Stimulated activated CD4-positive, alpha-beta T cell treated with anti-CD3 and anti-CD28 coated beads, Interleukin-4, amount 100 ng/mL, for 1 hour (primary cell): ENCODE measurements at places on chromosomes 5 and 9.

GRCh38 chr5:18483451-18483850 is 849.2 kb downstream of the TAF11L14 start:
- DNase-seq, result no peak

DNA sequence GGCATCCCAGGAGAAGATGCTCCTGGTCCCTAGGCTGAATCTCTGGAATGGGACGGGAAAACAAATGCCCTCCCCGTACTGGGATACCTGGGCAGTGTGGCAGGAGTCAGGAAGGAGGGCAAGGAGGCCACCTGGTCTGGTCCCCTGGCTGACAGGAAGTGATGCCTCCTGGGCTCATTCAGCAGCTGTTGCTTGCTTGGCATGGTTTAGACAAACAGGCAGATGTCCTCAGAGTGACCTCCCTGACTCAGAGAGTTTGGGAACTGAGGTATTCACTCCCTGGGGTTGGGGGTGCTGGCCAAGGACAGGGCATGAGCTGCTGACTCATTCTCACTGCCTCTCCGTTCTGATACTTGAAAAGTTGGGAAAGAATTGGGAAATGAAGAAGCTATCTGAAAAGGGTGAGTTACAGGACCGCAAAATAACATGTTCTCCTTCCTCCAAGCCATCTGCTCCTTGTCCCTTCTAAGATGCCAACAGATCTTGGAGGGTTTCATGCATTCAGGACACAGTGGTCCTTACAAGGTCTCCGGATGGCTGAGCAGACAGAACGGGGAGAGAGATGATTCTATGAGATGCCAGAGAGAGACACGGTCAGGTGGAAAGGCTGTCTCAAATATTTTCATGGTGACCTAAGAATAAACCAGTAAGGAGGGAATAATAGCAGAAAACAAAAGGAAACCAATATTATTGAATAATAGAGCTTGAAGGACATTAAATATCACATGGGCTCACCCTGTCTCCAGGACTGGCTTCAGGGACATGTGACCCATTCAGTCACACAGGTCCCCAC is 534.5 kb downstream of the BNC2 start:
- DNase-seq, result no peak

DNA sequence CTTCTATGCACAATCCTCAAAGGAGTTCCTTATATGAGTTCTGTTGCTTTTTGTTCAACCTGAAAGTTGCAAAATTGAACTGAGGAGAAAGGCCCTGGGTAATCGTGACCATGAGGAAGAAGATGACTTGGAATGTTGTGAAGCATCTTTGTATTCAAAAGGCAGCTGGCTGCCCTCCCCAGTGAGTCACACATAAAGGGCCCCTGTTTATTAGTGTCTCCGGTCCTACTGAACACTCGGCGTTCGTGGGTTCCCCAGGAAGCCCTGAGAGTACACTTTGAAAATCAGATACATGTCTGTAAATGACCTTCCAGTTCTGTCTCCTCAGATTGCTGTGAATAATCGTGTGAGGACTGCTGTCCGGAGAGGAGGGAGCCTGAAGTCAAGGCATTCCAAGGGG is 73.6 kb downstream of the C9orf153 start:
- DNase-seq, result no peak

DNA sequence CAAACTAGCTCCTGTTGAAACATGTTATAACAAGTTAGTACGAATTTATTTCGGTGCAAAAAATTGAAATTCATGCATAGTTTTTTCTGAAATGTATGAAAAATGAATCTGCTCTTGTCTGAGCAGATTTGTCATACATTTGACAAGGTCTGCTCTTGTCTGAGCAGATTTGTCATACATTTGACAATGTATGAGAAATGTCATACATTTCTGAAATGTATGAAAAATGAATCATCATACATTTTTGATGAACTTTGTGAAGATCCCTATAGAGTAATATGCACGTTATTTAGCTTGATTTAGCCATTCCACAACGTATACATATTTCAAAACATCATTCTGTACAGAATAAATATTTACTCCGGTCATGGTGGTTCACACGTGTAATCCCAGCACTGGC is 85.9 kb upstream of the PARP8 start:
- no peak for DNase-seq

DNA sequence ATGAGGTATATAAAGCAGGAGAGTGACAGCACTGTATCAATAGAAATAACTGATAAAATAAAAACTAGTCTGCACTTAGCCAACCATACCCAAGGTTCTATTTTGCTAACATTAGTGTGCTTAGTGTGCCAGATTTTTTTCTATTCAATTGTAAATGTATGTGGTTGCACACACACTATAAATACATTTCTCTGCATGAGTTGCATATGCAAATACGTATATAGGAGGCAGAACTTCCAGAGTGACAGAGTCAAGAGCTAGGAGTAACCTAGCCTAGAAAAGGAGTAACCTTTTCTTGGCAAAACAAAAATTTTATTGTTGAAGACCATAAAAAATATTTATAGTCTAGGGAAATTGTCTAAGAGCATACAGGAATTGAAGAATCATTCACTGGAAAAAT is 461.6 kb downstream of the GABRG2 start:
- no peak for DNase-seq

GRCh38 chr9:135961811-135962695 is 880 bp upstream of the UBAC1 start:
- no peak for DNase-seq
